NCI-H2081 (cell line): ENCODE measurements at places on chromosomes 4 and X.

DNA sequence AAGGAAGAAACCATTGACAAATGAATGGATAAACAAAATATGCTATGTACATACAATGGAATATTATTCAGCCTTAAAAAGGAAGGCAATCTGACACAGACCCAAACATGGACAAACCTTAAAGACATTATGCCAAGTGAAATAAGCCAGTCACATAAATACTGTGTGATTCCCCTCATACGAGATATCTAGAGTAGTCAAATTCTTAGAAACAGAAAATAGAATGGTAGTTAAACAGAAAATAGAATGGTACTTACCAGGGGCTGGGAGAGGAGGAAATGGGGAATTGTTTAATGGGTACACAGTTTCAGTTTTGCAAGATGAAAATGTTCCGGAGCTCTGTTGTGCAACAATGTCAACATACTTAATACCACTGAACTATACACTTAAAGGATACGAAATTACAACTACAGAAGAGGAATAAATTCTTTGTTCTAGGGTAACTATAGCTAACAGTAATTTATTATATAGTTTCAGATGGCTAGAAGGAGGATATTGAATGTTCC lies 47.8 kb upstream of the DUSP21 start:
- DNase-seq: no peak

DNA sequence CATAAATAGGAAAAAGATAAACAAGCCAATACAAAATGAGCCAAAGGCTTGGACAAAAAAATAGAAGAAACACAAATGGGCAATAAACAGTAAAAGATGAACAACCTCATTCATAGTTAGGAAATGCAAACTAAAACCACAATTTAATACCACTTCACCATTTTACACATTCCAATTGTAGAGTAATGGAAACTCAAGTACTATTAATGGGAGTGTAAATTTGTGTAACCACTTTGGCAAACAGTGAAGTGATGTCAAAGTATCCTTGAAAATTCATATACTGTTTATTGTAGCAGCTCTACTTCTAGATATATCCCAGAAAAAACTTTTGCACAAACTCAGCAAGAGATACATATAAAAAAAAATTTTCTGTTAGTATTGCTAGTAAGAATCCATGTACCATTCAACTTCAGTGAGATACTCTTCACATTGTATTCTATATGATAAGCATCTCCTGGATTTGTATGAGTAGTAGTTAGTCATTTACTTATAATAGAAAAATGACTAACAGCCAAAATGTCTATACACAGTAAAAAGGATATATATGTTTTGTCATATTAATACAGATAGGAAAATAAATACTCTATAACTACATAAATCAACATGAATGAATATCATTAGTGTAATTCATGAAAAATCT lies 229.8 kb downstream of the DKK2 start:
- no peak for DNase-seq

DNA sequence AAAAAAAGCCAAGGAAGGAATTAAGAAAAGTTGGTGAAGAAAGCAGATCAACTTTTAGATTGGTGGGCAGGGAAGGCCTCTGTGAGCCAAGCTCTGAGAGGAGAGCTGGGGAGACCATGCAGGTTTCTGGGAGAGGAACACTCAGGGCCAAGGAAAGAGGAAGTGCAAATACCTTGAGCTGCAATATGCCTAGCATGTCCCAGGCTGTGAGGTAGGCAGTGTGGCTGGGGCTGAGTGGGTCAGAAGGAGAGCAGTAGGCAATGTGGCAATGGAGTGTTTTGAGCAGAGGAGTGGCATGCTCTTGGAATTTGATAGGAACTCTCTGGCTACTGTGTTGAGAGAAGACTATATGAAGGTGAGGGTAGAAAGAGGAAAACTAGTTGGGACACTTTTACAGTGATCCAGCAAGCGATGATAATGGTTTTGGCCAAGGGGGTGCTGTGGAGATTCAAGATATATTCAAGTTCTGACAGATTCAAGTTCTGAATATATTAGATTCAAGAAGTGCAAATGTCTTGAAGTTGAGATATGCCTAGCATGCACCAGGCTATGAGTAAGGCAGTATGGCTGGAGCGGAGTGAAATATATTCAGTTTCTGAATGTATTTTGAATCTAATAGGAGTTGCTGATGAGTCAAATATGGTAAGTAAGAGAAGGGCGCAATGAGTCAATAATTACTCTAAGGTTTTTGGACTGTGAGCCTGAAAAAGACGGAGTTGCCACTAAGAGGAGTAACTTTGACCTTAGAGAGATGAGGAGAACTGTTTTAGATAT lies 172.5 kb downstream of the CAMK2D start:
- DNase-seq: no peak

DNA sequence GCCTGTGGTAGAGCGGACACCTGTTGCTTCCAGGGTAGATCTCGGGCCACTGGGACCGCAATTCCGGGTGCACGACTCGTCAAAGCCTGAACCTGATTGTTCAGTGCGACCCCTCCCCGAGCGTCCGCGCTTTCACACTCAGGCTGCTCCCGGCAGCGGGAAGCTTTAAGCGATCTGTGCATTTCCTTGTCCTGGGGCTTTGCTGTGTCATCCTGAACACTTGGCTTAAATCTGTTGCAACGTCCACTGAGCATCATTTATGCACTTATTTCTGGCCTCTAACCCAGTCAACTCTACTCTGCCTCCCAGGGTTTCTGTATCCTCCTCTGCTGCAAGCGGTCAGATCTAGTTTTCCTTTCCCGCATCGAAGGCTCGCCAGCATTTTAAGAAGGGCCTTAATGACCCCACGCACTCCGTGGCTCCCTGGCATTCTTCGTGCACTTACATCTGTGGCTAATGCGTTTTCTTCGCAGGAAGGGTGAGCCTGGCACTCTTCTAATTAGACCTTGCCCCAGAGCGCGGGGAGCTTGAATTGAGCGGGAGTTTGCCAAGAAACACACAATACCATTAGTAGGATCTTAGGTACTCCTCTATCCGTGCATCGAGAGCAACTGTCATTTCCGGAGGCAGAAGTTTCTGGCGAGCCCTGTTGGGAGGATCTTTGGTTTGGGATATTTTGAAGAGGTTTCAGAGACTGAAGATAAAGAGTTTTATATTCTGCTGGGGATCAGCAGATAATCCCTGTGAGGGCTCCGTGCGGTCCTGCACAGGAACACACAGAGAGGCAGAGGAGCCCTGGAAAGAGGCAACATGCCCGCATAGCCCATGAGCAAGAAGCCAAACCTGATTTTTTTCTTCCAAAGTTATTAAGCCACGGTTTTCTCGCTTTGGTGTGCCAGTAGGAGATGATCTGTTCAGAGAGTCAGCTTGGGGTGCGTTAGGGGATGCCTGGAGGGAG lies 654 bp upstream of the DDIT4L start:
- DNase-seq: no peak

DNA sequence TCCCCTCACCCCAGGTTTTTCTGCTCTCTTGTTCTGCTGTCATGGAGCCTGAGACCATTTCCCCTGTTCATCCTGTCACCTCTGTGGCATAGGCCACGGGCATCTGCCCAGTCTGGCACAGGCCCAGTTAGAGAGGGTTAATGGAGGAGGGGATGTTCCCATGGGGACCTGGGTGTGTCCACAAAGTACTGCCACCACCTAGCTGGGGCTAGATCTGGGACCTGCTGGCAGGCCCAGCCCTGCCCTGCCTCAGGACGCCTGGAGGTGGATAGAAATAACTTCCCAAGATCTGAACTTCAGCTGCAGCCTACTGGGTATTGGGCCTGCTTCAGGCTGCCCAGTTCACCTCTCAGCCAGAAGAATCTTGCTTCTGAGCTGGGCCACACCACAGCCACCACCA lies 13.5 kb downstream of the EFNB1 start:
- no peak for DNase-seq

GRCh38 chr4:144267084-144267483 lies 126.6 kb upstream of the GYPA start:
- no peak for DNase-seq

GRCh38 chr4:36900446-36900987 lies 344.0 kb upstream of the NWD2 start:
- DNase-seq: no peak

- DNase-seq: no peak
These were observed 423.2 kb downstream of the AFF2 start for GRCh38 chrX:148923631-148924030.

DNA sequence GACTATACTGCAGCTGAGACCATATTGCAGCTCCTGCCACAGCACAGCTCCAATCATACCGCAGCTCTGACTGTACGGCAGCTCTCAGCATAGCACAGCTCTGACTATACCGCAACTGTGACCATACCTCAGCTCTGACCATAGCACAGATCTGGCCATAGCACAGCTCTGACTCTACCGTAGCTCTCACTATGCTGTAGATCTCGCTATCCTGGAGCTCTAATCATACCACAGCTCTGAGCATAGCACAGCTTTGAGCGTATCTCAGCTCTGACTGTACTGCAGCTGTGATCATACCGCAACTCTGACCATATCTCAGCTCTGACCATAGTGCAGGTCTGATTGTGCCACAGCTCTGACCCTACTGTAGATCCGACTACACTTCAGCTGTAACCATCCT lies 139.2 kb downstream of the ASMT start:
- no peak for DNase-seq

DNA sequence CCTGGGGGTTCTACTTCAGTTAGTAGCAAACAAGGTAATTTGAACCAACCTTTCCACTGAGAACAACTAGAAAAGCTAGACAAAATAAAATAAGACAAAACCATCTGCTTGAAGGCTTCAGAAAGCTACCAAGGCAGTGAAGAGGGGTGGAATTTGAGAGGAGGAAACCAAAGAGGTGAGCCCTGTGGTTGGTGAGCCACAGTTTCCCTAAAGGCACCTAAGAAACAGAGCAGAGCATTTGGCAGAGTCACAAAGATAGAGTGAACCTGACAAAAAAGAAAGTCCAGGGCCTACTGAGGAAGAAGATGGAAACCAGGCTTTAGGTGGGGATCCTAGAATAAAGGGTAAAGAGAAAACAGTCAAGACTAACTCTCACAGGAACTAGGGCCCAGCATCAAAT lies 44.3 kb downstream of the CHST7 start:
- DNase-seq: no peak

DNA sequence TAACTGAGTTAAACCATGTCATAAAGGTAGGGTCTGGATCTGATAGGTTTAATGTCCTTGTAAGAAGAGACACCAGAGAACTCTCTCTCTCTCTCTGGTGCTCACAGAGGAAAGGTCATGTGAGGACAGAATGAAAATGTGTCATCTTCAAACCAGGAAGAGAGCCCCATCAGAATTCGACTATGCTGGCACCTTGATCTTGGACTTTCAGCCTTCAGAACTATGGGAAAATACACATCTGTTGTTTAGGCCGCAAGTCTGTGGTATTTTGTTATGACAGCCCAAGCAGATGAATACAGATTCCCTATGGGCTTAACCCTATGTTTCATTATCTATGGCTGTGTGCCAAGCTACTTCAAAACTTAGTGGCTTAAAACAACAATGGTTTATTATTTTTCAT lies 105.5 kb upstream of the DDIT4L start:
- no peak for DNase-seq

DNA sequence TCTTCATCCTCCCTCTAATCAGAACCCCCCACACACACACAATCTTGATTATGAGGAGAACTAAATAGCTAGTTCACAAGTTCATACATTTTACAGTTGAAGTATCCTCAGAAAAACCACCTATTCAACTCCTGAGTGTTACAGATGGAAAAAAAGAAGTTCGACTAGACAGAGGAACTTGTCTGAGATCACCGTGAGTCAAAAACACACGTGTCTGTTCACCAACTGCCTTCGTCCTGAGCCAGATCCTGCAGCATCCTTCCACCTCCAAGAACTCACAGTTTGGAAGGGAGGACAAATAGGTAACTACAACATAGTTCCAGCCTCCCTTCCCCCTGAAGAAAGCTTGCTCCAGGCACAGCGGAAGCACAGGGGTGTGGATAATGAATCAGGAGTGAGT lies 19.0 kb upstream of the IRAK1 start:
- no peak for DNase-seq

DNA sequence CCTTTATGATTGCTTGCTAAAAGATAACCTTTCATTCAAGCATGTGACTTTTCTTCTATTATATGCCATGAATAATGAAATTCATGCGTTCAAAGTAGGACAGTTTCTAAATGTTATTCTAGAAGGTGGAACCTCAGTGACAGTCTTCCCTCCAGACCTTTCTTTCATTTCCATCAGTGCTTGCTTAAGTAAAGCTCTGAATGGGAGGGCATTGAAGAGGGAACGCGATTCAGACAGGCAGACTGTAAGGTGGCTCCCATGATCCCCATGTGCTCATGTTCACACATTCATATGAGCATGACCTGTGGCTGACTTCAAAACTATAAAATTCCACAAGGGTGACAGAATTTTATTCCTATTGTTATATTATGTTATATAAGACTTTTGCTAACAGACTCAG lies 1367.3 kb upstream of the IGFBP7 start:
- DNase-seq: no peak

DNA sequence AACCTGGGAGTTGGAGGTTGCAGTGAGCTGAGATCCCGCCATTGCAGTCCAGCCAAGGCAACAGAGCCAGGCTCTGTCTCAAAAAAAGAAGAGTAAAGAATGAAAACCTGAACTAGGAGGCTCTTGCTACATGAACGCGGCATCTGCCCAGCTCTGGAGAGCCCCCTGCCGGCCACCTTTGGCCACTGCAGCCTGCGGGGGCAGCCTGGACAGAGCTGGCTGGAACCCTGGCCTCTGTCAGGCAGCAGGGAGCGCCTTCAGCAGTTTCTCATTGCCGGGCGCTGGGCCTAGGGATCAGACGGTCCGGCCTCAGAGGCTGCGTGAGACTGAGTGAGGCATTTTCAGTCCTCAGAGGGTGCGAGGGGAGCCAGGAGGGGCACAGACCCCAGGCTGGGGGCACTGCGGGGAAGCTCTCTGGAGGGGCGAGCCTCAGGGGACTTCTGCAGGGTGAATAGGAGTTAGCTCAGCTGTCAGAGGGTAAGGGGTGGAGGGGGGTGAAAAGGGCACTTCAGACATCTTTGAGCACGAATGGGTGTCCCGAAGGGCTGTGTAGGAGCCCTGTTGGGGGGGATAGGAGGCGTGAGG lies 17.5 kb downstream of the DOK7 start:
- DNase-seq: peak; percentile 65

- DNase-seq: no peak
These were observed 44.8 kb downstream of the ADRA2C start for GRCh38 chr4:3810796-3811485.

GRCh38 chrX:31038575-31039326 lies 33.1 kb downstream of the FTHL17 start:
- DNase-seq: peak; percentile 52

- no peak for DNase-seq
These were observed 6.9 kb upstream of the SRPK3 start for GRCh38 chrX:153773741-153774575.

GRCh38 chr4:151228189-151229119 lies 48.5 kb upstream of the PRSS48 start:
- DNase-seq: no peak

- DNase-seq: no peak
These were observed 527.2 kb upstream of the PRKX start for GRCh38 chrX:4240541-4241194.

DNA sequence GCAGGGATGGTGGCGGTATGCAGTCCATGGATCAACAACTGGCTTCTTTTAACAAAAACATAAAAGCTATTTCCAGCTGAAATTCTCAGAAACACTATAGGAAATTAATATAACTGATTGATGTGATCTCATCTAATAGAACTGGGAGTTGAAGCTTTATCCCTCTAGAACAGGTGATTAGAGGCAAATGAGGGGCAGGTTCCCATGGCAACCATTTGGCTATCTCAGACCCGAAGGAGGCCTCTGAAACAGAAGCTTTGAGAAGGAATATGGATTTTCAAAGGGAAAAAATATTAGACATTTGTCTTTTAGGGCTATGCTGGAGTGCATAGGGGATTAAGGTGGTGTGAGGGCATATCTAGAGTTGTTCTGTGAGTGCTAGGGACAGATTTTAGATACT lies 50.0 kb downstream of the IGSF1 start:
- DNase-seq: no peak
